Sigmoid colon (tissue), 7 donors: ENCODE measurements at places on chromosomes 2 and 18.

DNA sequence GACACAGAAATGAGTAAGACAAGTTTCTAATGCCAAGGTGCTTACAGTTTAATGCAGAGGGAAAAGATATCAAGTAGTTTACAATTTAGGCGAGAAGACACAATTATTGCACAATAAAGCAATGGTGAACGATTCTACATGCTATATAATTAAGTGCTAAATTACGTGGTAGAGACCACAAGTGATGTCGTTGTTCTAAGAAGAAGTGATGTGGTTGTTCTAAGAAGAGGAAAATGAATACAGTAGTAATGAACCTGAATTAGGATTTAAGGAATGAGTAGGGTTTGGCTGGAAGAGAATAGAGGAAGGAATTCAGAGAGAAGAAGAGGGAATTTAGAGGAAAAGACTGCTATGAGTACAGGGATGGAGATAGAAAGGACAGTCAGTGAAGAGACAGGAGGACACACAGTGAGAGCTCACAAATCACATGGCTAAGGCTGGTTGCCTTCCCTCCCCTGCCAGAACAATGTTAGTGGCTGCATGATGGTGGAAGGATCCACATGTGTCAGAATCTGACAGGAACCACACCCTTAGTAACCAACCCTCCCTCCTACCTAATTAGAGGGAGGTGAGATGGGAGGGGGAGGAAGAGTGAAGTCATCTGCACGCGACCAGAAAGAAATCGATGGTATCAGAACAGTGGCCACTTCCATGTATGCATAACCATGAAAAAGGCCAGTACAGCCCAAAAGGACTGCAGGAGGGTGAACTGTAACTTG is 44.7 kb downstream of the M1AP start:
- H3K27ac ChIP-seq, result no peak overlapping the region
- no peak overlapping the region for H3K4me3 ChIP-seq
- H3K4me1 ChIP-seq, result no peaks in the 10 kb centered on the region
- H3K36me3 ChIP-seq, result no peaks in the 10 kb centered on the region
- DNase-seq, result no peak
- peaks cover 15% of the 10 kb centered on the region for H3K27me3 ChIP-seq

DNA sequence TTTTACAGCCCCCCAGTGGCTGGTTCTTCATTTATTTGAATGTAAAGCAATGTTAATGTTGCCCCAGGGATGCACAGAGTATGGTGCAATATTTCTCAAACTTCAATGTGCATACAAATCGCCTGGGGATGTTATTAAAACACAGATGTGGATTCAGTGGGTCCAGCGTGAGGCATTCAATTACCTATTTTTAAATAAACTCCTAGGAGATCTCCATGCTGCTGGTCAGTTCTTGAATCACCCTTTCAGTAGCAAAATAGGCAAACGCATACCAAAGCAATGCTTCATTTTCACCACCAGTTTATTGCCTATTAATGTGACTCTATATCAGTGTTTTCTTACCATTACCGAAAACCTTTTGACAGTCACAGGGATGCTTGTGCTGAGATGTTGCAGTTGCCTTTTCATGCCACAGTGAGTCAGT is 530.7 kb downstream of the CBLN2 start:
- no peak for DNase-seq
- H3K27me3 ChIP-seq, result no peaks in the 10 kb centered on the region
- no peak overlapping the region for H3K27ac ChIP-seq

- no peak for DNase-seq
- no peak overlapping the region for H3K4me3 ChIP-seq
- no peaks in the 10 kb centered on the region for H3K27me3 ChIP-seq
- no peak overlapping the region for H3K27ac ChIP-seq
- no peaks in the 10 kb centered on the region for H3K36me3 ChIP-seq
- peaks cover 3% of the 10 kb centered on the region for H3K4me1 ChIP-seq
Observed at GRCh38 chr2:150339951-150340350, 147.5 kb downstream of the RND3 start.

- H3K27ac ChIP-seq, result no peak overlapping the region
- H3K27me3 ChIP-seq, result no peaks in the 10 kb centered on the region
- DNase-seq, result no peak
- no peaks in the 10 kb centered on the region for H3K4me1 ChIP-seq
- H3K36me3 ChIP-seq, result peaks cover 7% of the 10 kb centered on the region
- H3K4me3 ChIP-seq, result no peak overlapping the region
Observed at GRCh38 chr2:201270293-201271001, 10.1 kb downstream of the CASP8 start.

DNA sequence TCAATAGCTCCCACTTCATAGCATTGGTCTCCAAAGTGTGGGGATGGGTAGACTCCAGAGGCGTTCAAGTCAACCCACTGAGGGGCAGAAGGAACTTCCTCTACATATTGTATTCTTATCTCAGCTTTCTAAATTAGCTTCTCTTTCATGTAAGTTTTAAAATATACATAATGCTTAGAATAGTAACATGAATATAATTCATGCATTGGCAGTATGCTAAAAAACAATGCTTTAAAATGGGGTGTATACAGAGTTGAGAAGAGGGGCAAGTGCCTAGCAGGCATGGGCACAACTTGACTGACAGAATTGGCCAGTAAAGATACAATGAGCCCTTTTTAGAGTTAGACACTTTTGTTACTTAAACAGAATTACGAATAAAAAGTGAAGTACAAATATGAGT is 212.2 kb downstream of the ZRANB3 start:
- H3K36me3 ChIP-seq, result no peaks in the 10 kb centered on the region
- DNase-seq, result no peak

DNA sequence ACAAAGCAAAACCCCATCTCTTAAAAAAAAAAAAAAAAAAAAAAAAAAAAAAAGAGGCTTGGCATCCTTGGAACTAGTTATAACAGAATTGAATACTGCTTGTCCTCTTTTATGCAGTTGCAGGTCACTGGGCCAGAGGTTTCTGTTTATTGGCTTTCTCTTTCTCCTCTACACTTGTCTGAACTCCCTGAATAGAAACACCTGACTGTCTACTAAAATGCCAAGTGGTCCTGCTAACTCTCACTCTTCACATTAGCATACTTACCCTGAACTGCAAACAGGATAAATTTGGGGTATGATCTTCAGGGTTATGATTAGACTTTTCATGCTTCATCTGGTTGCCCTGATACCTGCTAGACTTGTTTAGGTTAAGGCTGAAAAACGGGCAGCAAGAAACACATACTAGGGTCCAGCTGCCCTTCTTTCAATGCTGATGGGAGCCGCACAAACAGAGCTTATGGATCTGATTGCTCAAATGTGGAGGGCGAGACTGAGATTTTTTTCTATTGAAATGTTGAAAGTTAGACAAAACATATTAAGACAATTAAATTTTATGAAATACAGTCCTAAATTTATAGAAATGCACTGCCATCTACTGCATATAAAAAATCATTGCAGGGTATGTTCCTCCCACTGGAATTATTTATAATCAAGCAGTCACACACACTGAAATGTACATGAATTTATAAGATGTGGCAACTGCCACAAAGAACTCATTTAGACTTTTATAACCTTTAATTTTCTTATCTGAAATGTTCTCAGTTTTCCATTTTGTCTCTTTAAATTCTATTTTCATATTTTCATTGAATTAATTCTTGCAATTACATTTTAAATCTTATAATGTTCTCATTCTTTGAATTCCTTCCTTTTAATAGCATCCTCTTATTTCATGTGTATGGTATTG is 40.8 kb downstream of the GTF3C3 start:
- DNase-seq, result no peak
- H3K27me3 ChIP-seq, result no peaks in the 10 kb centered on the region
- H3K36me3 ChIP-seq, result no peaks in the 10 kb centered on the region

DNA sequence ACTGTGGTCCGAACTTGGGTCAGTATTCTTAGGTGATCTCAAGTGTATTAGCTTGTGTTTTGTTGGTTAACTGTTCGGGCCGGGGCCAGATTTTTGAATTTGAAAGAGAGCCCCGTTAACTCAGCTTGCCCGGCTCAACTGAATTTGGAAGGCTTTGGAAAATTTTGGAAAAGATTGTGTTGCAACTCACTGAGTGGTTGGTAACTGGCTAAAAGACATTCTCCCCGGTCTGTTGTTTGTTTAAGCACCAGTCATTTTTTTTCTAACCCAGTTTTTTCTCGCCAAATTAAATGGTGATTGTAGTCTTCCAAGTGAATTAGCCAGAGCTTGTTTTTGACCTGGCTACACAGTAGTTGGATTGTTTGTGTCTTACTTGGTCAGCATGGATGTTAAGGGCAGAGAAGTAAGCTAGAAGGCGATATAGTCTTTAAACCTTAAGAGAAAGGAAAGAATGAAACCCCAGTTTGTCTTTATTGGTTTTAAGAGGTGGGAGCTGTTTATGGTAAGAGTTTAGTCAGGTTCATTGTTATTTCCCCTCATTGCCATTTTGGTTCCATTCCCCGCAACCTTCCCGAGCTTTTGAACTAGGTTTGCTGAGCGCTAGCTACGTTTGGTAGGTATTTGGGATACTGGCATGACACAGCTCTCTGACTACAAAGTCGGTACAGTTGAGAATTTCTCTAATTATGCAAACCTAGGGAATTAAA is 2.4 kb downstream of the MAP4K4 start:
- H3K27me3 ChIP-seq, result no peaks in the 10 kb centered on the region
- no peaks in the 10 kb centered on the region for H3K36me3 ChIP-seq
- peak overlapping the region; percentile 67 for H3K4me3 ChIP-seq
- H3K27ac ChIP-seq, result peak overlapping the region; percentile 90
- no peak for DNase-seq
